ENCODE measurements at places on chromosomes 7 and 10. TPM values are rescaled to one million over a fixed set of nuclear protein-coding genes. Genes with fewer than 3 reads are reported as not detected.

DNA sequence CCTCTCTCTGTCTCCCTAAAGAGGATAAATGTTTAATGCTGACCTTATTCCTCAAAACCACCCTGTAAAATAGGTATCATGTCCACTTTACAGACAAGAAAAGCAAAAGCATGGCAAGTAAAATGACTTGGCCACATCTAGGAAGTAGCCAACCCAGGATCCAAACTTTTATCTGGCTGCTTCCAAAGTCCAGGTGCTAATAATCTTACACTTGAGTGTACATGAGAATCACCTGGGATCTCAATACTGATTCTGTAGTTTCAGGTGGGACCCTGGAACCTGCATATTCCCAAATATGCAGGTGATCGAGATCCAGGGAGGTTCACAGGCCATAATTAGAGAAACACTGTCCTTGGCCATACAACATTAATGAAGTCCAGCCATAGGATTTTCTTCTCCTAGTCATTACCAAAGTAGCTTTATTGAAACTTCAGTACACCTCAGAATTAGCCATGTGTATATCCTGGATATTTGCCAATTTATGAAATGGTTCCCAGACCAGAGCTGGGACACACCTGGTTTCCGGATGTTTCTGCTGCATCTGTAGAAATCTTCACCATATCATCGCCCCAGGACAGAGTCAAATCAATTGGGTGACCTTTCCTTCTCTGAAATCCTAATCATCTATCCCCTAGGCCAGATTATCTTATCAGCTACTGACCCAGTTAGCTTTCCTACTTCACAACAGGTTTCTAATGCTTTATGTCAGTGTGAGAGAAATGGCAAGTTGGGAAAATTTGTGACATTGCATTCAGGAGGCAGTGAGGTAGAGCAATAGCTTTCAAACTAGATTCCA is 119.1 kb upstream of the KMT2E start:
- DNase-seq = no peak

GRCh38 chr10:79226391-79227245 is 120.7 kb upstream of the PPIF start:
- DNase-seq = no peak

GRCh38 chr10:23535381-23535780 is 96.5 kb downstream of the OTUD1 start:
- DNase-seq = no peak

DNA sequence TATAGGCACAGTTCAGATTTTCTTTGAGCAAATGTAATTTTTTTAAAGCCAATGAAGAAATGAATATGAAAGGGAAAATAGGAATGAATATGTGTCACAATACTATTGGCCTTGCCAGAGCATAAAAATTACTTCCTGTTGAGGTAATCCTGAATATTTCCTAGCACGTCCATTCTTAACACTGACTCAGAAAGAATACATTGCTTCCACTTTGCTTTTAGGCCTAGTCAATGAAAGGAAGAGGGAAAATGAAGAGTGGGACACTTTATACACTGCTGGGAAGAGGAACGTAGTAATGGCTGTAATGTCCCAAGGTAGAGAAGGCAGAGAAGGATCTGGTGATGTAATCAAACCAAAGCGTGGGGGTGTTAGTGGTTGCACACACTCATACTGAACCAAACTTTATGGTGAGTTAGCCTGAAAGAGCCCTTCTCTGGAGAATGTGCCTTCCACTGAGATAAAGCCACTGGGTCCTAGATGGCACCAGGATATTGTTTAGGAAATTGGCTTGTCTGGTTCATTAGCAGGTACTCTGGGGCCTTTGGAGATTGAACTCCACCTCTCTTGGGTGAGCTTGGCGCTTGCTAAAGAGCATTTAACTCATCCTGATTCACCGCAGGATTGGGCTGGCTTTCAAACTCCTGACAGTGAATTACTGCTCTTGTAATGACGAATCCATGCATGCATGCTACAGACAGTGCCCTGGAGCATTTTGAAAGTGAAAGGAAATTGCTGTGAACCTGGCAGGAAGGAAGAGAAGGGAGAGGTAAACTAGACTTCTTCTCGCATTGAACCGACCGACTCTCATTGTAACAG is 254.9 kb downstream of the KIAA1217 start:
- no peak for DNase-seq

- no peak for DNase-seq
Measured at GRCh38 chr7:106252568-106252967, 32.2 kb downstream of the NAMPT start.

DNA sequence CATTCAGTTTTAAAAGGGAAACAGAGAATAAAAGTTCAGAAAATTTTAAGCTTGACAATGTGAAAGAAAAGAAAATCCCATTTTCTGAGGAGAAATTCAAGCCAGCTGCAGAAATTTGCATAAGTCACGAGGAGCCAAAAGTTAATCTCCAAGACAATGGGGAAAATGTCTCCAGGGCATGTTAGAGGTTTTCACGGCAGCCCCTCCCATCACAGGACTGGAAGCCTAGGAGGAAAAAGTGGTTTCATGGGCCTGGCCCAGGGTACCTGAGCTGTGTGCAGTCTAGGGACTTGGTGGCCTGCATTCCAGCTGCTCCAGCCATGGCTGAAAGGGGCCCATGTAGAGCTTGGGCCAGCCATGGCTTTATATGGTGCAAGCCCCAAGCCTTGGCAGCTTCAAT is 59.6 kb upstream of the NXPH1 start:
- no peak for DNase-seq

DNA sequence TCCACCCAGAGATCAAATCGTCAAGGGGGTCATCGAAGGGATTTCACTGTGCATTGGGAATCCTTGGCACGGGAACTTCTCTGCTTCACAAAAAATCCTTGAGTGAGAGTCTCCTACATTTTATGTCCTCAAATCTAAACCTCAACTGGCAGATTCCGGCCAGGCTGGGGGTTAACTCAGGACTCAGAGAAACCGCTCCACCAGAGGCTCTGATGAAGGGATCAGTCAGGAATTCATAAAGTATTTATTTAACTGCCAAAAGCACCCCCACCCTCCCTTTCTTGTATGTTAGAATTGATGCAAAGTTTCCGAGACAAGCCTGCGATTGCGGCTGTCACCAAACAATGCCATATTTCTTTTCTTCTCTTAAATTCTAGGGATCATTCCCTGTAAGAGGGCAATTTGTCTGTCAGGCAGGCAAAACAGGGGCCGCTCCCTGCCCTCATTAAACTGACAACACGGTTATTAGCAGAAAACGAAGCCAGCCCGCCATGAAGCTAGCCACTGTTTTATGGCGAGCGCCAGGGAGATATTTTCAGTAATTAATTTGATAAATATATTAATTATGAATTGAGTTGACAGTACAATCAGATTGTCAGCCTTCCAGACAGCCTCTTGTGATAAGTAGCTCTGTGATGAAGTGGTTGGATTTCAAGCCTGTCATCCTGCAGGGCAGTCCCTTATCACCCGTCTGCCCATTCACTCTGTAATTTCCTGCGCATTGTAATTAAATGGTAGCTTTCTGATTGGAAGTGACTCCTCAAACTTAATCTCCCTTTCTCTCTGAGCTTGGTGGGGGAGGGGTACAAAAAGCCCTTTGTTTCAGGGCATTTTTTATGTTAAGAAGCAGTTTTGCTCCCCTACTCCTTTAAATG is 153.0 kb upstream of the GPR26 start:
- DNase-seq = no peak

- no peak for DNase-seq
Measured at GRCh38 chr10:71516890-71517289, 120.2 kb downstream of the CDH23 start.

GRCh38 chr7:115340828-115341227 is 418.9 kb downstream of the MDFIC start:
- DNase-seq = no peak

DNA sequence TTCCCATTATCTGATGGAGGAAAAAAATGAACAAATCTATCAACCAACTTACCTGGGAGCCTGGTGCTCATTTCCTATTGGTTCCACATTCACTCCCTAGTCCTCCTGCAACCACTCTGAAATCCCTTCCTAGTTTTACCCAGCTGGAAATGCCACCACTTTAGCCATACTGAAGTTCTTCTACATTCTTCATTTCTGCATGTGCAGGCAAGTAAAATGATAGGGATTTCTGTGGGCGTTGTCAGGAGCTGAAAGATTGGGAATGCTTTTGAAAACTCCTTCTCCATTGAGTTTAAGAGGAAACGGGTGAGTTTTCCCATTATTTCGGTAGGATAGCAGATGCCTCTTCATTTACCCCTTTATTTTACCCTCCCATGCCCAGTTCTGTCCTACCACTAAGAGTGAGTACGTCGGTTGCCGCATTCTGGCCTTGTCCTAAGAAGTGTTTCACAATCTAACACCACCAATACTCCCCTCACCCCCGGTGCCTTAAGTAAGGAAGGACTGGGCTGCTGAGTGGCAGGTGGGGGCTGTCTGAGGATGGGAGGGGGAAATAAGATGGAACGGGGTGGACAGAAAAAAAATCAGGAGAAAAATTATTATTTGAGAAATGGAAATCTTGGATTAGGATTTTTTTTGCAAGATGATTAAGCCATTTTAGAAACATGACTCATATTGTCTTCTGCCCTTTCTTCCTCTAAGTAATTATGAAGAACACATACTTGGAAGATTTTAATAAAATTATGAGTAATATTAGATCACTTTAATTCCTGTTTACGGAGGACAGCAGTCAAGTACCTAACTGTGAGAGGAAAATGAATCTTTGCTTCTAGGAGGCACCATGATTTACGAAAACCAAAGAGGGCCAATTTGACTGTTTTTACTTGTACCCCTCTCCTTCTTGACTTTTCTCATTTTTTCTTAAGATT is 13.2 kb upstream of the TAS2R60 start:
- no peak for DNase-seq

- no peak for DNase-seq
Measured at GRCh38 chr10:129099486-129099885, 367.6 kb upstream of the MGMT start.

DNA sequence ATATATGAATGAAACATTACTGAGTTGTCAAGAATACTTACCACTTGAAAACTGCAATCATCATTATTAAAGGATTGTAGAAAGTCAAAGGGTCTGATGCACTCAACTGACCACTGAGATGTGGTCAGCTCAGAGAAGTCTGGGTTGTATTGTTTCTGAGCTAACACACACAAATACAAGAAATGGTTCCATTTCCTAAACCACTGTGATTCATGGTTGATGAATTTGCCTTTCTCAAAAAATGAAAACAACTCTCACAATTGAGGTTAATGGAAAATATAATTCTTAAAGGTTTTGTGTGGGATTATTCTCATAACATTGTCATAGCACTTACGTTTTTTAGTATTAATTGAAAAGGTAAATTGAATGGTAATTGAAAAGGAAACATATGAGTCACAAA is 45.6 kb upstream of the TAS2R16 start:
- no peak for DNase-seq

- no peak for DNase-seq
Measured at GRCh38 chr10:70891627-70892026, 3.3 kb upstream of the PCBD1 start.

DNA sequence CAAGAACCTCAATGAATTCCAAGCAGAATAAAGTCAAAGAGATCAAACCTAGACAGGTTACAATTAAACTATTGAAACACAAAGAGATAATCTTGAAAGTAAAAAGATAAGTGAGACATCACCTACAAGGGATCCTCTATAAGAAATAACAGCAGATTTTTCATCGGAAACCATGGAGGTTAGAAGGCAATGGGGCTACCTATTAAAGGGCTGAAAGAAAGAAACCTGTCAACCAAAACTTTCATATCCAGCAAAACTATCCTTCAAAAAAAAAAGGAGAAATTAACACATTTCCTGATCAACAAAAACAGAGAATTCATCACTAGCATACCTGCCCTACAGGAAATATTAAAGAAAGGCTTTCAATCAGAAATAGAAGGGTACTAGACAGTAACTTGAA is 244.9 kb downstream of the ARHGAP12 start:
- DNase-seq = no peak

- no peak for DNase-seq
Measured at GRCh38 chr7:149333321-149333717, 71.3 kb downstream of the ZNF783 start.

- DNase-seq = no peak
Measured at GRCh38 chr7:51080622-51081269, 235.9 kb downstream of the COBL start.

- no peak for DNase-seq
Measured at GRCh38 chr7:26461518-26461917, 169.9 kb downstream of the SNX10 start.

DNA sequence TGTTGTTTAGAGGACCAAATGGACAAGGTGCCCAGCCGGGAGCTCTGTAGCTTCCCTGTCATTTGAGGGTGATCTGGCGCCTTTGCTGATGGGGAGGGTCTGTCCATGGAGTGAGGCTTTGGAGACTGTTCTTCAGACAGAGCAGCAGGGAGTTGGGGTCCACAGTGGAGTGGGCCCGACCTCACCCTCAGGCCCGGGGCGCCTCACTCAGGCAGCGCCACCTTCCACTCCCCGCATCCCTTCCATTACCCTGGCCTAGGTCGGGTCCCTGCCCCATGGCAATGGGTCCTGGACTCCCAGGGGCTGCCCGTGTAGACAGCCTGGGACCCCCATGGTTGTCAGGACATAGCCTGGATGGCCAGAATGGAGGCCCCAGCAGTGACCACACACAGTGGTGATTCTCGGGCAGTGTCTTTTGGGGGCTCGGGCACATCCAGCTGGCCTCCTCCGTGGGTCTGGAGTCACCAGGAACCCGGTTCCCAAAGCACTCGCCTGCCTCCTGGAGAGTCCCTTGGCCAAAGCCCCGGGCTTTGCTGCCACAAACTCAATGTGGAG is 38.5 kb downstream of the TCERG1L start:
- DNase-seq = no peak

DNA sequence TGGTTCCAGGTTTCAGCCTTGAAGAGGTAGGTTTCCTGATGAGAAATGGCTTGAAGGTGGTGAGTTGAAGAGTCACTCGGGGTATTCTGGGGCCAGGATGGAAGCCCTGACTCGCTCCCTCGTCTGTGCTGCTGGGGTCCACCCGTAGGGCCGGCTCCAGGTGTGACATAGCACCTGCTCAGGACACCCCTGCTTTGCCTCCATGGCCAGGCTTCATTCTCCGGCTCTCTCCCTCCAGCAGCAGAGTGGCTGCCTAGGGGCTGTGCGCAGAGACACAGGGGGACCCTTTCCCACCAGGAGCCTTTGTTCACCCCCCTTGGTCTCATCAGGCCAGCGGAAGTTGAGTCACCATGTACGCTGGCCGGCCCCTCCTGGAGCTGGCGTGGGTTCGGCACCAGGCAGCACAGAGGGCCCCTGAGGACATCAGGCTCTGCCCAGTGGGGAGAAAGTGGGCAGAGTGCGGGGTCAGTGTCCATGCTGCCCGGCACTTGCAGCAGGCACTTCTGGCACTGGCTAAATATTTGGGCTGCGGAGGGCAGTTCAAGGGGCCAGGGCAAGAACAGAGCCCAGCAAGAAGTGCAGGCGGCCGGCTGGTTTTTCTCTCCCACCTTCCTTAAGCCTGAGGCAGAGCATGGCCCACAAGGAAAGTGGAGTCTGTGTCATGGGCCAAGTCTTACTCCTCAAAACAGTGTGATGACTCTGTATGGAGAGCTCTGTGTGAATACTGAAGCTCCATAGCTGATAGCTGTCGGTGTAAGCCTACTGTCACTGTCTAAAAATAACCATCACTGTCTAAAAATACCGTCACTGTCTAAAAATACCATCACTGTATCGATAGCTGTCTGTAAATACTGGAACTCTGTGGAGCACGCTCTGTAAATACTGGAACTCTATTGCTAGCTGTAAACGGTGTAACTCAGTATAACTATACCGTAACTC is 3.7 kb upstream of the PRKAR1B start:
- DNase-seq = no peak

The WDFY4 gene
- 39.3 TPM for total RNA-seq

The FXYD4 gene
- total RNA-seq = not detected

The CPN1 gene
- not detected for total RNA-seq

The CRYGN gene
- total RNA-seq = 1.1 TPM

The ANXA8L1 gene
- 0.13 TPM for total RNA-seq

The UCN3 gene
- total RNA-seq = not detected

The VPS26A gene
- 27.3 TPM for total RNA-seq

The SPDYE18 gene
- 1.6 TPM for total RNA-seq
